ENCODE measurements at places on chromosomes 16 and 17.

GRCh38 chr17:66000216-66000615, 191.7 kb downstream of the CEP112 start:
- no peak for DNase-seq

- DNase-seq: no peak
Observed at GRCh38 chr17:79466562-79467350, 144.1 kb downstream of the RBFOX3 start.

- DNase-seq: no peak
Observed at GRCh38 chr16:30151091-30151490, 28.1 kb upstream of the MAPK3 start.

DNA sequence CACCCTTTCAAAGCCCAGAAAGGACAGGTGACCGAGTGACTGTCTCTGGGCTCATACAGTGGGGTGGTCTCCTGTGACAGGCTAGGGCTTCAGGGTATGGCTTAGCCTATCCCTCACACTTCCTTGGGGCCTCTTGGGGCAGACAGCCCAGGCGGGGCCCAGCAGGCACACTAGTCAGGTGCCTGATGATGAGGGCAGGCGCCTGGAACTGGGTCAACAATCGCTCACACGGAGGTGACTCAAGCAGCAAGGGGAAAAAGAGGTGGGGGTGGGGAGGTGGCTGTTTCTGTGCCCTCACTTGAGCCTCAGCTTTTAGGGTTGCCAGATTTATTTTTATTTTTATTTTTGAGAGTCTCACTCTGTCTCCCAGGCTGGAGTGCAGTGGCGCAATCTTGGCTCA, 6.4 kb upstream of the GRN start:
- DNase-seq: no peak

- DNase-seq: no peak
Observed at GRCh38 chr17:51830451-51830850, 328.1 kb downstream of the CA10 start.

DNA sequence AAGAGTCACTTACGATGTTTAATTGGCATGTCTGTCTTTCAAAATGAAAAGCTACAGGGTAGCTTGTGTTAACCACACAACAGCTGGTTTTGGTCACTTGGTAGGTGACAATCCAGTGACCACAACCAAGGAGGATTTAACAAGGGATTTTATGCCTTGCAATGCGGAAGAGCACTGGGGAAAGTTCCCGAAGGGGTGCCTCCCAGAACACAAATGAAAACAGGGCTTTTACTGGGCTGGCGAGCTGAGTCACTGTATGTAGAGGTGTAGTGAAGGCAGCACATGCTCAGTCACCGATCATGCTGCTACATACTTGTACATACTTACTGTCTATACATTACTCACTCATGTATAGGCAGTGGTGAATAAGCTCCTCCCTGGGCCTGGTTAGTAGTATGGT, 483.5 kb downstream of the CDH13 start:
- no peak for DNase-seq

DNA sequence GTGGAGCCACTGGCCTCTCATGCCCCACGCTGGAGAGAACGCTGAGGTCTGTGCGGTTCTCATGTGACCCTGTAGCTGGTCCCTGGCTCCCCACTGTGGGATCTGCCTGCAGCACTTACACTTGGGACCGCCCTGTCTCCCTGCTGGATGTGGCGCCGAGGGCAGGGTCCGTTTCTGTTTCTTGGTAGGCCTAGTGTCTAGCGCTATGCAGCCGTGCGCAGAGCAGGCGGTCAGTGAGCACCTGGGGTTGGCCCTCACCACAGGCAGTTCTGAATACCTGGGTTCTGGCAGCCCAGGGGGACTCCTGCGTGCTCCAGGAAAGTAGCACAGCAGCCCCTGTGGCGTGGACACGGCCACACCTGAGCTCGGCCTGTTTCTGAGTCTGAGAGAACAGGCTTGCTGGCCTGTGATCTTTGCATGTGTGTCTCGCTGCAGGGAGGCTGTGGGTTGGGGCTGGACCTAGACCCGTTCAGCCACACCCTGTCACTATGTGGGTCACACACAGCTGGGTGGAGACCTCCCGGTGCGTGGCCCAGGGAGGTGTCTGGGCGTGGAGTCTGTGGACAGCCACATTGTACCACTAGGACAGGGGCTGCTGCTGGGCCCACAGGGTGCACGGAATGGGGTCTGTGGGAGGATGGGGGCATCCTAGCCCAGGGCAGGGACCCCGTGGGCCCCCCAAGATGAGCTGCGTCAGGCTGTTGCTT, 2.8 kb downstream of the CAPN15 start:
- DNase-seq: no peak

- DNase-seq: no peak
Observed at GRCh38 chr17:1727876-1728630, 3.5 kb downstream of the WDR81 start.

GRCh38 chr17:75447951-75448856, 8.2 kb upstream of the TMEM94 start:
- DNase-seq: no peak

DNA sequence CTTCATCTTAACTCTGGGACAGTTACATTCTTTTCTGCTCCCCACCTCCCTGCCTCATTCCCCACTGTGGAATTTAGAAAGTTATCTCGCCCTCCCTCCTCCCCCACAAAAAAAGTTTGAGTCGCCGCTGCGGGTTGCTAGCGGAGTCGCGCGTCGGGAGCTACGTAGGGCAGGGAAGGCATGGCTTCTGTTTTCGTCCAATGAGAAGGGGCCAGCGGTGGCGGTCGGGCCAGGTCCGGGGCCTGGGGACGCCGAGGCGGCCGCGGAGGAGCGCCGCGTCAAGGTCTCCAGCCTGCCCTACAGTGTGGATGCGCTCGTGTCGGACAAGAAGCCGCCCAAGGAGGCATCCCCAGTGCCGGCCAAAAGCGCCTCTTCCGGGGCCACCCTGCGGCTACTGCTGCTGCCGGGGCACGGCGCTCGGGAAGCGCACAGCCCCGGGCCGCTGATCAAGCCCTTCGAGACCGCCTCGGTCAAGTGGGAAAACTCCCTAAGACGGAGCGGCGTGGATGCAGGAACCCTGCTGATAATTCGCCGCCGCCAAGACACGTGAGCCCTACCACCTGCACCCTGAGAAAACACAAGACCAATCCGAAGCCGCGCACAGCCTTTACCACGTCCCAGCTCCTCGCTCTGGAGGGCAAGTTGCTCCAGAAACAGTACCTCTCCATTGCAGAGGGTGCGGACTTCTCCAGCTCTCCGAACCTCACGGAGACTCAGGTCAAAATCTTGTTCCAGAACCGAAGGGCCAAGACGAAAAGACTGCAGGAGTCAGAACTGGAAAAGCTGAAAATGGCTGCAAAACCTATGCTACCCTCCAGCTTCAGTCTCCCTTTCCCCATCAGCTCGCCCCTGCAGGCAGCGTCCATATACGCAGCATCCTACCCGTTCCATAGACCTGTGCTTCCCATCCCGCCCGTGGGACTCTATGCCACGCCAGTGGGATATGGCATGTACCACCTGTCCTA, 8.9 kb downstream of the OR4D1 start:
- DNase-seq: peak; percentile 38

- DNase-seq: no peak
Observed at GRCh38 chr17:83026311-83026811, 53.0 kb upstream of the METRNL start.

DNA sequence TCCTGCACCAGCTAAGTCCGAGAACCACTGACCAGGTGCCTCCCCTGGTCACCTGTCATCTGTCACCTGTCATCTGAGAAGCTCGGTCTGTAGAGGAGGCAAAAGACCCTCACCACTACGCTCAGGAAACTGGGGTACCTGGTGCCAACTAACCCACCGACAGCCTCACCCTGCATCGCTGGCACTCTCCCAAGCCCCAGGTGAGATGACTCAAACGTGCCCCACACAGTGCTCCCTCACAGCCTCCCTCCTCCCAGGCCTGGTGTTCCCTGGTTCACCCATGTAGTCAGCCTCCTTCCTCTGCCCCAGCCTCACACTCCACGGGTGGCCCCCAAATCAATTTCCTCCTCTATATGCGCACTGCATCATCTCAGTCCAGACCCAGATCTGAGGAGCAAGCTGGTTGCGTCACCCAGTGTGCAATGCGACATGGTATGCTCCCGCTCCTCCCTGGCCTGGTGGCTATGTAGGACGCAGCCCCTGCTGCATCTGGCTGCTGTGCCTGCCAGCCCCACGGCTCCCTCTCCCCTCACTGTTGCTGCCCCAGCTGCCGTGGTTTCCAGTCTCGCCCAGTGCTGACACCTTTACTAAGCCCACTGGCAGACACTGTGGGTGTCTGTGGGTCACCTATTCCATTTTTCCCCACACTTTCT, 68.3 kb downstream of the GTF3C1 start:
- DNase-seq: no peak

- DNase-seq: no peak
Observed at GRCh38 chr16:68993885-68994284, 111.6 kb upstream of the HAS3 start.

- DNase-seq: no peak
Observed at GRCh38 chr16:84739349-84740124, 39.7 kb downstream of the USP10 start.

GRCh38 chr16:89201439-89202377, 1.4 kb upstream of the SLC22A31 start:
- DNase-seq: peak; percentile 65

DNA sequence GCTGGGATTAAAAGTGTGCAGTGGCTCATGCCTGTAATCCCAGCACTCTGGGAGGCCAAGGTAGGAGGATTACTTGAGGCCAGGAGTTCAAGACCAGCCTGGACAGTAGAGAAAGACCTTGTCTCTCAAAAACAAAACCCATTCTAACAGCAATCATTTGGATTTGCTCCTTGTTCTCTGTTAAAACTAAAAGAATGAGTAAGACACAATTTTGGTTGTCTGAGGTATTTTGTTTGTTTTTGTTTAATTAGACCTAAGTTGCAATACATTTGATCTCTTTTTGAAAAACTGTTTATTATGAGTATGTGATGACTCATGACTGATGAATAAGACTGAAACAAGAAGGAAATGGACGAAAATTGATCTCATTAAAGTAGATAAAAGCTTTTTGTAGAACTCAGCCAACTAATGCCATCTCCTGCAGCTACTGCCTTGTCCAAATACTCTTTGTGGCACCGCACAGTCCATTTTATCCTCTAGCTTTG, 29.0 kb downstream of the GLG1 start:
- DNase-seq: no peak

GRCh38 chr16:82584553-82585152, 42.1 kb upstream of the CDH13 start:
- DNase-seq: no peak

DNA sequence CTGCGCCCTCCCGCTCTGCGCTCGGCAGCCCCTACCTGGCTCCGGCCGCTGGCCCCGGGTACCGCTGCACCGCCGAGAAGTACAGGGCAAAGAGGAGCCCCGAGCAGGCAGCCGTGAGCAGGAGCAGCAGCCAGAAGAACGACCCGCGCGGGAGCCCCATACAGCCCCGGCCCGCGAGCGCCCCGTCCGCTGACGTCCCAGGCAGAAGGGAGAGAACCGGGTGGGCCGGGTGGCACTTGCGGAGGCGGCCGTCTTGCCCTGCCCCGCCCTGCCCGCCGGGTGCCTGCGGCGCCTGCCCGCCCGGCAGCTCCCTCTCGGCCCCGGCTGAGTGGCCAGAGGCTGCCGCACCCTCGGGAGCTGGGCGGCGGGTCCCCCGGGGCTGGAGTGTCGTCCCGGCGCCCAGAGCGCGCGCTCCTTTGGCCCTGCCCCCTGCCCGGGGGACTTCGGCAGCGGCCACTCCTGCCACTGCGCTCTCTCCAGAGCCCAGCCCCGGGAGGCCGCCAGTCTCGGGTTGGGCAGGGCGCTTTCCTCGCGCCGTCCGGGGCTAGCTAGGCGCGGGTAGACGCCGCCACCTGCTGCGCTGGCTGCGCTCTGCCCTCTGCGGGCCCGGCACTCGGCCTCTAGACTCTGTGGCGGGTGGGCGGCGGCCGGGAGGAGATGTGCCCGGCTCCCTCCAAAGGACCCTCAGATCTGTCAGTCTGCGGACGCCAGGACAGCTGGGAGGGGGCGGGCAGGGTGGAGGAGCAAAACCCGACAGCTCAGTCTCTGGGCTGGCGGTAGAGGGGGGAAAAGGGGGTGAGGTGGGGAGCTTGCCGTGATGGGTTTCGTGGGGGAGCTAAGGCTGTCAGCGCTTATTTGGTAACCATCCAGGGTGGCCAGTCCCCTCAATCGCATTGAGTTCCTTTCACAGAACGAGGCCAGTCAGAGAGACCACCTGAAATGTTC, at the start of gene ST6GALNAC2:
Gene ST6GALNAC2, minus strand, starts transcription at position 212 of the 945 bp plus-strand sequence. Its CDS starts 52 bp downstream, at position 160.
- DNase-seq: no peak

GRCh38 chr17:34820248-34820801, 140.9 kb downstream of the CCT6B start:
- DNase-seq: no peak

GRCh38 chr17:56717471-56717870, 116.2 kb downstream of the C17orf67 start:
- no peak for DNase-seq

DNA sequence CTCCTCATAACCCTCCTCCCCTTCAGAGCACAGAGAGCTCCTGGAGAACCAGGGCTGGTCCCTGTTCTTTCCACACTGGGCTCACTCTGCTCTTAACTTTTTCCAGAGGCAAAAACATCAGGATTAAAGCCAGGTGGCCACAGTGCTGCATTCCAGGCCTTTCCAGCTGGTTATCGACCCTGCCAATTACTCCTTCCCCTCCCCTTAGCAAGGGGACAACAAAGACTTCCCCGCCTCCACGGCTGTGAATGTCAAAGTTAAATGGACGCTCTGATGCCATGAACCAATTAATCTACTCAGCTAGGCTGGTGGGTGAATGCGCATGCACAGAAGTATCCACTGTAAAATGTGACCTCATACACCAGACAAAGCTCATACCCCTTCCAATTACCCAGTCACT, 23.1 kb downstream of the ACLY start:
- no peak for DNase-seq

GRCh38 chr17:30378825-30379302, at the start of gene CPD:
Gene CPD, plus strand, starts transcription at chr17:30378927. Its CDS starts 54 bp downstream, at chr17:30378981.
- DNase-seq: peak; percentile 96

DNA sequence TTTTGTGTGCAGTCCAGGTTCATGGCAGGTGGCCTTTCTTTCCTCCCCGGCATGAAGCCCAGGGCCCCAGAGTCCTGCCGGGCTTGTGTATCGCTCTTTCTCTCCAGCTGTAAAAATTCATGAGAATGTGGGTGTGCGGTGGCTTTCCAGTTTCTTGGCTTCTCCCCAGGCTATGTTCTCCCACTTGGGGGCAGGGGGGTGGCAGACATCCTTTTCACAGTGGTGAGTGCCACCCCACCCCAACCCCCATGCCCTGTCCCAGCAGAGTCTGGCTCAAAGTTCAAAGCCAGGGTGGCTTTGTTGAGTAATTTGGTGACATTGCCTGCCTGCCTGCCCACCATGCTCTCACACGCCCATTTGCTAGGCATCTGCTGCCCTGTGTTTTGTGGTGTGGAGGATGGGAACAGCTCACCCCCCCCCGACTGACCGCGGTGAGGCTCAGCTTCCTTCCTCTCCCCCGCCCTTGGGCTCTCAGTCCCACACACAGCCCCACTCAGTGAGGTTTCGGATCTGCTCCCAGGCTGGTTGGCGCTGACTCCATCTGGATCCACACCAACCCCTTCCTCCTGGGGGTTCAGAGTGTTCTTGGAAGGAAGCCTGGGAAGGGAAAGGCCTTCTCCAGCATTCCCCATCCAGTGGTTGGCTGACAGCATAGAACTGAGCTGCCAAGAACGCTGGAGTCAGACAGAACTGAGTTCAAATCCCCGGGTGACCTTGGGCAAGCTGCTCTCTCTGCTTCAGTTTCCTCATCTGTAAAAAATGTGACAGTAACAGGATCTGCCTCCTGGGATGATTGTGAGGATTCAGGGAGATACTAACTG, 36.0 kb downstream of the CHD9 start:
- DNase-seq: no peak

- no peak for DNase-seq
Observed at GRCh38 chr17:32596628-32597027, 109.8 kb downstream of the CDK5R1 start.
